ENCODE measurements at places on chromosomes 5 and 9.

GRCh38 chr9:129145316-129145715 is 32.7 kb downstream of the IER5L start:
- DNase-seq: no peak

GRCh38 chr9:14822666-14823065 is 87.6 kb downstream of the FREM1 start:
- DNase-seq: no peak

DNA sequence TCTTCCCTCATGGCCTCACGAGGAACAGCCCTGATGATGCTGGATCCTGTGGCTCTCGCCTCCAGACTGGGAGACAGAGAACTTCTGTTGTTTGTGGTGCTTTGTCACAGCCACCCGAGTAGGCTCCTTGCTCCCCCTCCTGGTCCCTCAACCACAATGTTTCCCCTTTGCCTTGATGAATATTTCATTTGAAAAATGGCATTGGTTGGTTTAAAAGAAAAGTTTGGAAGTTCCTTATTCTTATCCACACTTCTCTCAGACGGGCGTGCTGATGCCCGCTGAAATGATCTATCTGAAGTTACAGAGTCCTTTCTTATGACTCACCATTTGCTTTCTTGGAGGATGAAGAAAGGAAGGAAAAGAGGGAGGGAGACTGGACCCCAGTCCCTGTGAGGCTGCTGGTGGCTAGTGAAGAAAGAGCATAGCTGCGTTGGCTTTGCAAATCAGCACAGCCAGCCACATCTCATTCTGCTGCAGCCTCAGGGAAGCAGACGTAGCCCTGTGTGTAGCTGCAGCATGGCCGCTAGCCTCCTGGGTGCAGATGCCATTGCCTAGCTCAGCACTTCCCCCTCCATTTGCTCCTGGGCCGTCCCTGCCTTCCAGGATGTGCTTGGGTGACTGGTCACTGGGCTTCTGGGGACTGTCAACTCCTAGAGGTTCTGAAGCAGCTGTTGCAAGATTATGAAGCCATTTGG is 185.9 kb downstream of the ERCC6L2 start:
- DNase-seq: no peak

DNA sequence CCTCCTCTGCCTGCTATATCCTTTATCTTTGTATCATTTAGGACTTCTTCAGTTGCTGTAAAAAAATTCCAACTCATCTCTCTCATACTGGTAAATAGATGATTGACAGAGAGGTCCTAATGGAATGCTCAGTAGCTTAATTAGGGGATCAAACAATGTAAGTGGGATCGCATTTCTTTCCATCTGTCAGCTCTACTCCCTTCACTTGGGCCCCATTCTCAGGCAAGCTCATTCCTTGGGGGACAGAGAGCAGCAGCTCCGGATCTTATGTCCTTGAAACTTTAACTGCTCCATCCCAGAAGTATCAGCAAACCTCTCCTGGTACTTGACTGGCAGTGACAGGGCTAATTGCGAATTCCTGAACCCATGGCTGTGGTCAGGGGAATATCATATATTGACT is 146.7 kb downstream of the YTHDC2 start:
- no peak for DNase-seq

GRCh38 chr9:624935-625500 is 216.5 kb upstream of the DMRT1 start:
- no peak for DNase-seq

- DNase-seq: no peak
Measured at GRCh38 chr9:107727086-107727780, 237.7 kb upstream of the KLF4 start.

DNA sequence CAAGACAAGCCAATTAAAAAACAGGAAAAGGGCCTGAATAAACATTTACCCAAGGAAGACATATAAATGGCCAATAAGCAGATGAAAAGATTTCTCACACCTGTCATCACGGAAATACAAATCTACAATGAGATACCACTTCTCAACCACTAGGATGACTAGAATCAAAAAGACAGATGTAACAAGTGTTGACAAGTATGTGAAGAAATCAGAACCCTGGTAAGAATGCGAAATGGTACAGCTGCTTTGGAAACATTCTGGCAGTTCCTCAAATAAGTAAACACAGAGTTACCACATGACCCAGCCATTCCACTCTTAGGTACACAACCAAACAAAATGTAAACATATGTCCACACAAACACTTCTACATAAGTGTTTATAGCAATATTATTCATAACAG is 32.5 kb downstream of the LEAP2 start:
- DNase-seq: no peak

DNA sequence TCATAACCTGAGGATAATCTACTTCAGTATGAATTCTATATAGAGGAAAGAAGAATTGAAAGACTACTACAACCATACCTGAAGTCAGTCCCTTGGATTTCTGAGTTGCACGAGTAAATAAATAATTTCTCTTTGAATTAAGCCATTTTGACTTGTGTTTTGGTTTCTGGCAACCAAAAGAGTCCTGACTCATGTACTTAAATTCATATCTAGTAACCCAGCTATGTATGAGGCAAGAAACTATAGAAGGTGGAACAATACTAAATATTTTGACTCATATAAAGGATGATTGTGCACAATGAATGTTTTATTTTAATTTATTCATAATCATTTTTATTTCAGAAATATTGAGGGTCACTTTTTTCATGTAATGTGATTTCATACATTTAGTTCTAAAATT is 276.8 kb downstream of the MEF2C start:
- DNase-seq: no peak

DNA sequence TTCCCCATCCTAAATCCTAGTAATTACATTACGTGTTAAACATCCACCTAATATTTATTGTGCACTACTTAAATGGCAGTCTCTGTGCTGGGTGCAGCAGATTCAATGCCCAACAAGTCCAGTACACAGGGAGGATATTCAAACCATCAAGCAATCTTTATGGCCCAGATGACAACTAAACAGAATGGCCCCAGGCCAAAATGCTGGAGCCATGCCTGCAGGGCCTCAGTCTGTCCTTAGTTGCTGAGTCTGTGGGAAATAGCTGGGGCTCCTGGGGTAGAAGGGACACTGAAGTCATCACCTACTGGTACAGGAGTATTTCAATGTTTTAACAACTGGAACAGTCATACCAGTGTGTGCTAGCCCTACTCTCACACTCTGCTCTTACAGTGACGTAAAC is 153.5 kb downstream of the ZNF608 start:
- DNase-seq: no peak

GRCh38 chr5:59819806-59820205 is 73.7 kb downstream of the PDE4D start:
- DNase-seq: no peak

GRCh38 chr9:107699231-107699630 is 209.7 kb upstream of the KLF4 start:
- no peak for DNase-seq

GRCh38 chr5:78829811-78830527 is 155.1 kb downstream of the ARSB start:
- DNase-seq: no peak

DNA sequence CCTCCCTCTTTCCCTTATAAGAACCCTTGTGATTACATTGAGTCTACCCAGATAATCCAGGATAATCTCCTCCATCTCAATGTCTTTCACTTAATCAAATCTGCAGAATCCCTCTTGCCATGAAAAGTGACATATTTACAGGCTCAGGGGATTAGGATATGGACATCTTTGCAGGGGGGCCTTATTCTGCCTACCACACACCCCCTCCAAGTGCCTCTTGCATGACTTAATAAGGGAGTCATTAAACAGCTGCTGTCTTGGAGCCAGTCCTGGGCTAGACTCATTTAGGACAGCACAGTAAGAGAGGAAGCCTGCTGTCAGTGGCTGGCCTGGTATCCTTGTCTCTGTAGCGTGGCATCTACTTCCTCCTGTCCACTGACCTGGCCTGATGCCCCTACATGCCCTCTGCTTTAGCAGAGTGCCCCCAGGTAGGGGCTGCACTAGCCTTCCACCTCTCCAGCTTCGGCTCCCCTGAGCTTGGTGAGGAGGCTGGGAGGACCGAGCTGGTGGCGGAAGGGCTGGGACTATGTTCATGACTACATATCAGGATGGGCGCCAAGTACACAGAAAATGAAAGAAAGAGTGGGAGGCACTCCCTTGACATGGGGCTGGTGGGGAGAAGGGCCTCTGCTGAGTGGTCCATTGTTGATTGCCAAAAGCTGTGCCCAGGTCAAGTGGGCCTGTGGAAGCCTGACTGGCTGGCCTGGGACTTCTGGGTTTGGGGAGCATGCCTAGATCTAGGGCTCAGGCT is 17.2 kb downstream of the ENHO start:
- DNase-seq: no peak

GRCh38 chr5:170171811-170172210 is 61.0 kb upstream of the C5orf58 start:
- DNase-seq: no peak

DNA sequence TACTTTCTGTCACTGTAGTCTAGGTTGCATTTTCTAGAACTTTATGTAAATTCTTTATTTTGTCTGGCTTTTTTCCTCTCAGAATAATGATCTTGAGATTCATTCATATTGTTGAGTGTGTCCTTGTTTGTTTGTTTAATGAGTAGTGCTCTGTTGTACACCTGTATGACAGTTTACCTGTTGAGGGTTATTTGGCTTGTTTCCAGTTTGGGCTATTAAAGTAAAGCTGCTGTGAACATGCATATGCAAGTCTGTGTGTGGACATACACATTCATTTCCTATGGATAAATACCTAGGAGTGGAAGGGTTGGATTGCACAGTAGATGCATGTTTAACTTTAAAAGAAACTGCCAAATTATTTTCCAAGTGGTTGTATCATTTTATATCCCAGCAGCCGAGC is 30.4 kb downstream of the MVB12B start:
- DNase-seq: no peak

DNA sequence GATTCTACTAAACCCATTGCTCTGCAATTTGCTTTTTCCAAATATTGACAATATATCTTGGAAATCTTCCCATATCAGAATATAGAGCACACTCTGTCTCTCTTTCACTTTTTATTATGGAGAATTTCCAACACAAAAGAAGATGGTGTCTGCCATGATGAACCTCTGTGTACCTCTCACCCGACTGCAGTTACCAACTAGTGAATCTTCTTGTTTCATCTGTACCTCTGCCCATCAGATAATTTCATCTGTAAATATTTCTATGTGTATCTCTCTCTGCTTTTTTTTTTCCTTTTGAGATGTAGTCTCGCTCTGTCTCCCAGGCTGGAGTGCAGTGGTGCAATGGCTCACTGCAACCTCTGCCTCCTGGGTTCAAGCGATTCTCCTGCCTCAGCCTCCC is 62.8 kb downstream of the NTNG2 start:
- no peak for DNase-seq

GRCh38 chr5:76867827-76868693 is 18.2 kb downstream of the S100Z start:
- DNase-seq: peak; percentile 5

- DNase-seq: no peak
Measured at GRCh38 chr5:180832638-180833068, 28.4 kb downstream of the ZFP62 start.
